Stimulated activated CD8-positive, alpha-beta memory T cell treated with anti-CD3 and anti-CD28 coated beads, Interleukin-15, amount 100 ng/mL, for 4 hours (primary cell): ENCODE measurements at places on chromosomes 11 and 22.

GRCh38 chr11:45285930-45286632 is at the start of gene SYT13:
Gene SYT13 (minus strand): TSS chr11:45286341. CDS start chr11:45286207, 134 bp downstream.
- no peak for DNase-seq

GRCh38 chr11:104943561-104943960 is 24.8 kb downstream of the CASP4 start:
- no peak for DNase-seq

DNA sequence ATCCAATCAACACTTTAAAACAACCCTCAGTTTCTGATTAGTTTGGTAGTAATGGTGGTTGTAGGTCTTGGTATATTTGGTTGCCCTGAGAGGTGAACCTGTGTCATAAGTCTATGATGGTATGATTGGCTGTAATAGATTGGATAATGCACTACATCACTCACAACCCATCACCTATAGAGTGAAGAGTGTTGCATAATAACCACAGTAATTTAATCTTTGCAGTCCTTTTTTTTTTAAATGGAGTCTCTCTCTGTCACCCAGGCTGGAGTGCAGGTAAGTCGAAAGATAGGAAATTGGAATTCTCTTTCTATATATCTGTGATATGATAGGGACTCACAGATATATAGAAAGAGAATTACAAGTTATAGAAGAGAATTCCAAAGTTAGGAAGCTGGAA is 133.4 kb upstream of the PGR start:
- DNase-seq = no peak

- DNase-seq = no peak
Observed at GRCh38 chr11:85896876-85897275, 41.7 kb downstream of the CCDC83 start.

- no peak for DNase-seq
Observed at GRCh38 chr11:119617340-119617713, 111.7 kb downstream of the NECTIN1 start.
